ENCODE measurements at places on chromosomes 7 and 10. TPM values are rescaled to one million over a fixed set of nuclear protein-coding genes. Genes with fewer than 3 reads are reported as not detected.

Gene RBP3
- total RNA-seq, result not detected

Gene CLDN15
- 12.4 TPM for total RNA-seq

Gene CALML5
- not detected for total RNA-seq

Gene PMS2
- total RNA-seq, result 7.2 TPM

DNA sequence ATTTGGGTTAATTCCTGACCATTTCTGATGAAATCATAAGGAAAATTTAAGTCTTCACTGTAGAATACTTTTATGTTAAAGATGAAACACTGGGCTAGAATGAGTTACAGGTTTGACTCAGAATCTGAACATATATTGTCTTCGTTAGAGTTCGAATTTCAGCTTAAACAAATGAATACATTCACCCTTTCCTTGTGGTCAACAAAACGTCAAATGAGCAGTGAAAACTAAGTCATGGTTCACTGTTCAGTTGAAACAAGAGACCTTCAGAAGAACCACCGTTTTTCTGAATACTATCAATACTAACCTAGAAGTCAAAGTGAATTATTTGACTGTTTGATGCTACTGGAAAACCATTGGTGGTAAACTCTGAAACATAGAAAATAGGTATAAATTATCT lies 235.2 kb upstream of the ZWINT start:
- no peak for DNase-seq
- no peaks in the 10 kb centered on the region for H3K36me3 ChIP-seq
- no peaks in the 10 kb centered on the region for H3K27me3 ChIP-seq
- H3K4me3 ChIP-seq, result no peak overlapping the region
- no peak overlapping the region for H3K27ac ChIP-seq

DNA sequence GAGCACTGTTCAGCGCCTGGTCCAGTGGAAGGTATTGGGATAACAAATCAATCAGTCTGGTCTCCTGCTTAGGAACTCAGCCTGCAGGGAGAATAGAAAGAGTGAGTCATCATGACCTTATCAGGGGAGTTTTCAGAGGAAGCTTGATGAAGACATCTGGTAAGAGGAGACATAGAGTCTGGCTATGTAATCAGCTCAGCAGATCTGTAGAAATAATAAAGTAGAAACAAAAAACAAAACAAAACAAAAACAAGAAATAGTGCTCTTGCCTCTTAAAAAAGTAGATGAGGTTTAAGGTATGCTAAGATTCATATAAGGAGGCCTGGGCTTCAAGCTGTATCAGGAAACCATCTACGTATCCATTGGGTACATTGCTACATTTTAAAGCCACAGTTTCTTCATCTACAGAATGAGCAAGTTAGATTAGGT lies 14.4 kb downstream of the TAS2R41 start:
- no peaks in the 10 kb centered on the region for H3K4me1 ChIP-seq
- no peak for DNase-seq
- no peaks in the 10 kb centered on the region for H3K27me3 ChIP-seq
- H3K36me3 ChIP-seq, result no peaks in the 10 kb centered on the region

- H3K27me3 ChIP-seq, result no peaks in the 10 kb centered on the region
- DNase-seq, result no peak
- H3K4me3 ChIP-seq, result no peak overlapping the region
- H3K36me3 ChIP-seq, result no peaks in the 10 kb centered on the region
- no peak overlapping the region for H3K27ac ChIP-seq
These were observed 49.7 kb downstream of the SEMA3A start for GRCh38 chr7:84144935-84145334.

- H3K27ac ChIP-seq, result peak overlapping the region; percentile 70
- no peak for DNase-seq
- H3K36me3 ChIP-seq, result no peaks in the 10 kb centered on the region
- H3K27me3 ChIP-seq, result no peaks in the 10 kb centered on the region
- H3K4me3 ChIP-seq, result no peak overlapping the region
These were observed 220.6 kb downstream of the FAM107B start for GRCh38 chr10:14554091-14554490.

DNA sequence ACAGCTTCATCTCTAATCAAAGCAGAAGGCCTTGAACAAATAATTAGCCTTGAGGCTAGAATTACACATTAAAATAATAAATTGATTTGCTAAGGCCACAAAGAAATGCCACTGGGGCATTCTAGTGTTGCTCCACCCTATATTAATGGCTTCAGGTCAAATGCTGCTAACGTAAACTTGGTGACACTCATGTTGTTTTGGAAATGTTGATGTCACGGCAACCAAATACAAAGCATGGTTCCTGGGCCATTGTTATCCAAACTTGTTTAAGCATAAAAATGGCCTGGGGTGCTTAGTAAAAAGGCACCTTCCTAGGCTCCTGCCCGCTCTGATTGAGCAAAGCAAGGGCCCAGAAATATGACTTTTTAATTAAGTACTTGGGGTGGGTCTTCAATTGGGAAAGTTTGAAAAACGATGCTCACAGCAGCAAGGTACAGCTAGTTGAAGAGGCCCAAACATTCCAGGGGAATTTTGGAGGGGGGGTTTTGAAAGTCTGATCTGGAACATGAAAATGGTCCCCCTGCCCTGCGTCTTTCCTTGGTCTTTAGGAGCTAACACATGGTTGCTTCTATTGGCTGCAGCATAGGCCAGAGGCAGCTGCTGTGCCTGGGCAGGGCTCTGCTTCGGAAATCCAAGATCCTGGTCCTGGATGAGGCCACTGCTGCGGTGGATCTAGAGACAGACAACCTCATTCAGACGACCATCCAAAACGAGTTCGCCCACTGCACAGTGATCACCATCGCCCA lies 67.8 kb downstream of the ABCC2 start:
- H3K36me3 ChIP-seq, result peaks cover 39% of the 10 kb centered on the region
- H3K4me1 ChIP-seq, result peaks cover 5% of the 10 kb centered on the region
- no peak overlapping the region for H3K4me3 ChIP-seq
- H3K27me3 ChIP-seq, result no peaks in the 10 kb centered on the region
- no peak overlapping the region for H3K27ac ChIP-seq

Gene SNX10
- total RNA-seq, result 5.9 TPM

DNA sequence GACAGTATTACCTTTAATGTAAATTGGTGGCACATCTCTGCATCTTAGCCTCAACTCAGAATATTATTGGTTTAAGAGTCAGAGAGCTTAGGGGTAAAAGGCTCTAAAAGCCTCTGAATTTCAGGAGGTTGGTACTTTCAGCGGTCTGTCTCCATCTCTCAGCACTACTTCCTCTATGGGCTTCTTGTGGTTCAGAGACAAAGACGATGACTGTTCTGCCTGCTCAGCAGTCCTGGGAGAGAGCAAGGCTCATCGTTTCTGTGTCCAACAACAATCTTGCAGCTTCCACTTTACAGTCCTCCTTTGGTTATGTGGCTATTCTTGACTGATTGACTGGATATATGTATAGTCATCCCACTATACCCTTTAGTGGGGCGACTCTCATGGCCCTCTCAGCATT lies 394.7 kb downstream of the AUTS2 start:
- peaks cover 4% of the 10 kb centered on the region for H3K4me1 ChIP-seq
- no peak overlapping the region for H3K27ac ChIP-seq
- H3K36me3 ChIP-seq, result no peaks in the 10 kb centered on the region
- H3K4me3 ChIP-seq, result no peak overlapping the region
- H3K27me3 ChIP-seq, result no peaks in the 10 kb centered on the region

DNA sequence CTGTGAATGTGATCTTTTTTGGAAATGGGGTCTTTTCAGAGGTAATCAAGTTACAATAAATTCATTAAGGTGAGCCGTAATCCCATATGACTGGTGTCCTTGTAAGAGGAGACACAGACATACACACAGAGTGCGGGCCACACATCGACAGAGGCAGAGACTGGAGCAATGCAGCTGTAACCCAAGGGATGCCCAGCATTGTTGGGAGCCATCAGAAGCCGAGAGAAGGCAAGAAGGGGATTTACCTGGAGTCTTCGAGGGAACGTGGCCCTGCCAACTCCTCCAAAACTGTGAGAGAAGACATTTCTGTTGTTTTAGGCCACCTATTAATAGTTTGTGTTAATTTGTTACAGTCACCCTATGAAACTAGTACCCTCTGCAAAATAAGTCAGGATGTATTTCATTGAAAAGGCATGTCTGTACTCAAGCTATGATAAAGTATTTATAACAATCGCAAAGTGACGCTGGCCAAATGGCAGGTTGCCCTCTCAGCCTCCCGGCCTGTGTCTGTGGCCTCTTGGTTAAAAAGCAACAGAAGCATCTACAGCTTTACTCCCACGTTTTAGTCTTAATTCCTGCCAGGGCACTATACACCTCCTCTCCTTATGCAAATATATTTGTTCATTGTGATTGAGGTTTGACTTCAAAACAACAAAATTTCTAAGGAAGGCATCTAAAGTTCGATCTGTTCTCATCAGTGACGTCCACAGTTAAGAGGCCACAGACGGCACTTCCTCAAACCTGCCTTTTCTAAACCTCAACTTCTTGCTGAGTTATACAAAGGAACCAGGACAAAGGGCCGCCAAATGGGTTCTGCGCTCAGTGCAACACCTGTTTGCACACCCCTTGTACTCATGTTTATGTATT lies 46.8 kb downstream of the HIPK2 start:
- H3K4me3 ChIP-seq, result no peak overlapping the region
- H3K4me1 ChIP-seq, result peaks cover 62% of the 10 kb centered on the region
- no peaks in the 10 kb centered on the region for H3K36me3 ChIP-seq
- peak overlapping the region; percentile 73 for H3K27ac ChIP-seq
- no peak for DNase-seq

Gene TRIM73
- total RNA-seq, result 1.7 TPM

GRCh38 chr7:100675581-100676350 lies 2.2 kb downstream of the GNB2 start:
- H3K4me1 ChIP-seq, result no peaks in the 10 kb centered on the region
- H3K27me3 ChIP-seq, result no peaks in the 10 kb centered on the region
- H3K27ac ChIP-seq, result peak overlapping the region; percentile 94

- no peak for DNase-seq
- no peak overlapping the region for H3K27ac ChIP-seq
- no peaks in the 10 kb centered on the region for H3K4me1 ChIP-seq
These were observed 8.3 kb upstream of the OCM start for GRCh38 chr7:5872326-5872725.

DNA sequence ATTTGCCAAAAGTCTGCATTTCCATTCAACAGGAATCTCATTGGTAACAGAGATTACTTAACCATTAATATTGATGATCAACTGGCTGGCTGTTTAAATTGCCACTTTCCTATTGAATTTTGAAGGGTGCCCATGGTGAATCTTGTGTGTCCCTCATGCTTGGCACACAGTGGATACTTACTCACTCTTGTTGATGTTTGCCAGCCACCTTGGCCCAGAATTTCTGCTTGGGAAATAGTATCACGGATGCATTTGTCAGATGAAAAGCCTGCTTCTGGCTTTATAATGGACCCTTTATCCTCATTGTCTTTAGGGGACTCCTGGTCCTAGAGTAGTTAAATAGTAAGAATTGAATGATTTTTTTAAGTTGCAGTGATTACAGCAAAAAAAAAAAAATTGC lies 52.0 kb downstream of the MMRN2 start:
- peaks cover 2% of the 10 kb centered on the region for H3K4me1 ChIP-seq
- H3K27ac ChIP-seq, result no peak overlapping the region
- H3K4me3 ChIP-seq, result no peak overlapping the region
- DNase-seq, result no peak

All from liver (tissue), 10 donors.